NCI-H82 (cell line): ENCODE measurements at places on chromosomes 1 and 21.

DNA sequence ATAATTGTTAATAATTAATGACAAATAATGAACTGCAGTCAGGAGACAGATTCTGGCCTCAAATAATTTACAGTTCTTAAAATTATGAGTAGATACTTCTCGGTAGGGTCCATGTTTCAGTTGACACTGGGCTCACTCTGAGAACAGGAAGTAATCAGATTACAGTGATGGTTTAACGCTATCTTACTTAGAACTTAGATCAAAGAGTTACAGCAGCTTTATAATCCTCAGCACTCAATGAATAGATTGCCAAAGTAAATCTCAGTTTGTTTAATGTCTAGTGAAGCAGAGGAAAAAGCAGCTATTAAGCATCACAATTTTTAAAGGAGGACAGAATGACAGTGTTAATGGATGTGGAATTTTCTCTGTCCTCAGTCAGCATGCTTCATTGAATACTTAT, 79.6 kb downstream of the PDE4B start:
- peak; percentile 63 for DNase-seq

- peak; percentile 84 for DNase-seq
Measured at GRCh38 chr1:27395441-27396195, 3.2 kb downstream of the GPR3 start.

GRCh38 chr21:26850116-26850643, 5.0 kb upstream of the ADAMTS1 start:
- DNase-seq = peak; percentile 57

- no peak for DNase-seq
Measured at GRCh38 chr1:94272388-94272787, 35.0 kb upstream of the ARHGAP29 start.

- peak; percentile 70 for DNase-seq
Measured at GRCh38 chr1:8351693-8352470, 34.0 kb downstream of the SLC45A1 start.

DNA sequence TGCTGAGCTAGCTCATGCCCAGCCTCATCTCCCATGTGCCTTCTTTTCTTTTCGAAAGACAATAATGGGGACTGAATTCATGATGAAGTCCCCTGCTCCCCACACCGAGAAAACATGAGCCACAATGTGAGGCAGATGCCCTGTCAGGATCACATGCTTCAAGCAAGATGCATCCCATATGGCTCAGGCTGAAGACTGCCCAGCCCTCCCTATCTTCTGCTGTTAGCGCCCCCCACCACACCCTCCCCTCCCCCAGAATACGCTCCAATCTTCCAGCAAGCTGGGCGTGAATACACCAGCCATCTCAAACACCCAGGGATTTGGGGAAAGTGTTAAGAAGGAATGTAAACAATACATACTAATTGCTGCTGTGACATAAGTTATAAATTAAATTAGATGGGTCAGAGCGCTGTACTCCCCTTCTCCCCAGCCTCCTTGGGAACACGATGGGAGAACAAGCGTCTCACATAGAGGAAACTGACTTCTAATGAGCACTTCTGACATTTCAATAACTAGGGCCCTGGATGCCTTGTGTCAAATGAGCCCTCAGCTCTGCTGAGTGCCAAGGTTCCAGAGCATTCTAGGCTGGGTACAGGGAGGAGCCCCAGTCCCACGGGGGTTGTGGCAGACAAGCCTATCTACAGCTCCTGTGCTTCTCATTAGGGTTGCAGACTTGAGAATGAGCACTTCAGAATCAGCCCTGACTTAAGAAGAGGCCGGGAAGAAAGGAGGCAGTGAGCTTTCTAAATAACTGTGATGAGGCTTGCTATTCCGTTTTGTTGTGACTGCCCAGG, 55.6 kb downstream of the TNR start:
- peak; percentile 86 for DNase-seq

GRCh38 chr1:111101854-111102642, 37.8 kb downstream of the DRAM2 start:
- DNase-seq = no peak

GRCh38 chr21:42706765-42707164, 53.3 kb downstream of the PDE9A start:
- no peak for DNase-seq

DNA sequence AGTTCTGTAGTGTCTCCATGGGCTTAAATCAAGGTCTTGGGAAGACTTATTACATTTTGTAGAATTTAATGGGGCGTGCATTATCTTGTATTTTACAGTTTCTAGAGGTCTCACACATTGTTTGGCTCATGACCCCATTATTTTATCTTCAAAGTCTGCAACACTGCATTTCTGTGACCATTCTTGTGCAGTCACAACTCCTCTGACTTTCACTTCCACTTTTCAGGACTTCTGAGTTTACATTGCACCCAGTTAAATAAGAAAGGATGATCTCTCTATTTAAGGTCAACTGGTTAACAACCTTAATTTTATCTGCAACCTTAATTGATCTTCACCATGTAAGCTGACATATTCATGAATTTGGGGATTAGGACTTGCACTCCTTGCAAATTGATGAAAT, 1186.6 kb downstream of the MRPL39 start:
- no peak for DNase-seq

- no peak for DNase-seq
Measured at GRCh38 chr1:87980494-87980893, 651.8 kb downstream of the LMO4 start.

DNA sequence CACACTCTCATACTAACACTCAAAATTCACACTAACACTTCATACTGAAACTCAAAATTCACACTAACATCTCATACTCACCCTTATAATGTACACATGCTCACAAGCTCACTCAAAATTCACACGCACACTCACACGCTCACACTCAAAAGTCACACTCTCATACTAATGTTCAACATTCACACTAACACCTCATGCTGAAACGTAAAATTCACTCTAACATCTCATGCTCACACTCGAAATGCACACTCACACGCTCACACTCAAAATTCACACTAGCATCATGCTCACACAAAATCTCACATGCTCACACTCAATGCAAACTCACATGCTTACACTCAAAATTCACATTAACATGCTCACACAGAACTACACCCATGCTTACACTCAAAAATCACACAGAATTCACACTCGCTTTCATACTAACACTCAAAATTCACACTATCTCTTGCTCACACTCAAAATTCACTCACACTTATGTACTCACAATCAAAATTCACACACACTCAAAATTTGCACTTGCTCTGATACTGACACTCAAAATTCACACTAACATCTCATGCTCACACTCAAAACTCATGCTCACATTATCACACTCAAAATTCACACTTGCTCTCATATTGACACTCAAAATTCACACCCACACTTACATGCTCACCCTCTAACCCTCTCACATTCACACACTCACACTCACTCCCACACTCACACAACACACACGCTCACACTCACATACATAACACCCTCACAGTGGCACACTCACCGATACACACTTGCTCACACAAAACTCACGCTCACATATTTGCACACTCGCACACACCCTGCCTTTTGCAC, 264.4 kb upstream of the VAMP3 start:
- DNase-seq = no peak

GRCh38 chr21:16418226-16418625, 688.4 kb downstream of the USP25 start:
- DNase-seq = no peak

DNA sequence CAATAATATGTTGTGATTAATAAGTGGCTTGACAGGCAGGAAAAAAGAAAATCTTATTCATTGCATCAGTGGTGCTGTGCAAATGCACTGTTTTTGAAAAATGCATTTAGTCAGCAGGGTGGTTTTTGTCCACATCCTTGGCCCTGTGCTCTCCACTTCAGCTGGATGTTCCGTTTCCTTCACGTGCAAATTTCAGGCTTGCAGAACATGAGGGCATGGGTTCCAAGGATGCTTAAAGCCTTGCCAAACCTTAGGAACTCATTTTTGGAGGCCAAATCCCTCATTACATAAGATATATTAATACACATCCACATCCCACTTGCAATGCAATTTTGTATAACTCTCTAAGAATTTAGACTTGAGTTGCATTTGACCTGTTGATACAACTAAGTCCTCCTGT, 410.1 kb downstream of the PRDM2 start:
- DNase-seq = no peak

GRCh38 chr1:207284209-207284897, 37.1 kb upstream of the CD55 start:
- no peak for DNase-seq

DNA sequence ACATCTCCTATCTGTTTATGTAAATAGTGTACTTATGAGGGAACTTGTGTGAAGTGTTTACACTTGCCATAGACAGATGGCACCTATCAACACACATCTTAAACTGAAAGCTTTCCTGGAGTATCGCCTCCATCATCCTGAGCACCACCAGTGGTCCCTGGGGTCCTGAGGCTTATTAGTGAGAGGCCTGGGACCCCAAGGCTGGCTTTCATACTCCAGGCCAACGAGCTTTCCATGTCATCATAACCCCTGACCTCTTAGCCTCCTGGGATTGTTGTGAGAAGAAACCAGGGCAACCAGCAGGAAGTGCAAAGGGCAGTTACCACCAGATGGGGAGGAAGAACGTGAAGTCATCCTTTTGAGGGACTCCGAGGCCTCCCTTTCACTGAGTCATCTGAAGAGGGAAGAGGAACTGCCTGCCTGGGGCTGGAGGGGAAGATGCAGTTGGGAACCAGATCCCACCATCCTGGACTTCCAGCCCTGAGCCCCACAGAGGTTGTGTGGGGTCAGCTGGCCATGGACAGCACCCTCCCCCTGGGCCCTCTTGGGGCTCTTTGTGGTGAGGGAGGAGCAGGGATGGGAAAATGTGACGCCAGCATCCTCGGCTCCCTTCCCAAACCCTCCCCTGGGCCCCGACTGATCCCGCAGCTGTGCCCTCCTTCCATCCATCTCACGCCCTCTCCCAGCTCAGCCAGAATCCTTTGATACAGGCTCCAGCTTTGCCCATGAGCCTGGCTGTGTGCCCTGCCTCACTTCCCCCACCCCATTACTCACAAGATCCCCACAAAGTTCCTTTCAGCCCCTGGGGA, 5.8 kb downstream of the INKA2 start:
- no peak for DNase-seq

DNA sequence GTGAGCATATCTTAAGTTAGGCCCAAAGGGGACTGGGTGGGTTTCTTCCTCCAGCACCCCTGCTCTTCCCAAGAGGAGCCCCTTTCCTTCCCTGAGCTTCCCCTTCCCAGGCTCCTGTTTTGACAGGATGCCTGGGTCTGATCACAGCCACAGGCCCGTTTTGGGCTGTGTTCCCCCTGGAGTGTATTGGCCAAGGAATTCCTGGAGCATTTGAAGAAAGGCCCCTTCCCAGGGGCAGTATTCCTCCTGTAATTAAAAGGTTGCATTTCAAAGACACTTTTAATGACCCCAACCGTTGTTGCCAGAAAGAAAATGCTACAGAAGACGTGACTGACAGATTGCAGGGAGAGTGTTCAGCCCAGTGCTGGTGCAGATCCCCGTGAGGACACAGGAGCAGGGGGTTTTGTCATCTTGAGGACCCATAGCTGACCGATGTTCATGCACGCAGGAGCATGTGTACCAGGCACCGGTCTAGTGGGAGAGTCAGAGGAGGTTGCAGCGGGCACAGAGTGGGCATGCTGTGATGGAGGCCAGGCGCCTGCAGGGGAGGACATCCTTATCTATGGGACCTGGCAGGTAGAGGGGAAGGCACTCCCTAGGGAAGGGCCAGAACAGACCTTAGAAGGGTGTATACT, 19.3 kb upstream of the LBR start:
- no peak for DNase-seq

- no peak for DNase-seq
Measured at GRCh38 chr1:42081475-42081874, 71.7 kb upstream of the GUCA2B start.

DNA sequence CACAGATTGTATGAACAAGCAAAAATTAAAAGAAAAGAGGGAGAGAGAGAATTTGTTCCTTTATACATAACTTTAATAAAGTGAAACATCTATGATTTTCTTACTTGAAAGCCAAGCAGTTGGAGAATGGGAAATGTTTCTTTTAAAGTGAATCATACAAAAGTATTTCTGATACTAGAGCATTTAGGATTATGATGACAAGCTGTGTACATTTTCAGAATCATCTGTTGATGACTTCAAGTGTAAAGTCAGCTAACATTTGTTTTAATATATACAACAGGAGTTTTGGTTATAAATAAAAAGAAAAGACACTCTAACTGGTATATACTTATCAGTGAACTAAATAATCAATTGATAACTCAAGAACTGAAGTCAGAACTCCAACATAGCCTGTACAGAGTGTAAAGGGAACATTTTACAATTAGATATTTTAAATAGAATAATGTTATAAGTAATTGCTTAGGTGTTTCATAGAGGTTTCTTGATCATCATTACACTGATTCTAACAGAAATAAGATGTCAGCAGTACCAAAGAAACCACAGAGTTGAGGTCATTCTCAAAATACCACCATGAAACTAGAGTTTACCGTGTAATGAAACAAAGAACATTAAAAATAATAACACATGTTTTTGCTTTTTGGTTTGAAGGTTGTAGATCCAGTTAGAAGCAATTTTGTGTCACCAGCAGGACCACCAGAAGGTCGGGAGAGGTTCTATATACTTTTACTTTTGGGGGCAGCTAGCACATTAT, 103.4 kb downstream of the COL24A1 start:
- no peak for DNase-seq

DNA sequence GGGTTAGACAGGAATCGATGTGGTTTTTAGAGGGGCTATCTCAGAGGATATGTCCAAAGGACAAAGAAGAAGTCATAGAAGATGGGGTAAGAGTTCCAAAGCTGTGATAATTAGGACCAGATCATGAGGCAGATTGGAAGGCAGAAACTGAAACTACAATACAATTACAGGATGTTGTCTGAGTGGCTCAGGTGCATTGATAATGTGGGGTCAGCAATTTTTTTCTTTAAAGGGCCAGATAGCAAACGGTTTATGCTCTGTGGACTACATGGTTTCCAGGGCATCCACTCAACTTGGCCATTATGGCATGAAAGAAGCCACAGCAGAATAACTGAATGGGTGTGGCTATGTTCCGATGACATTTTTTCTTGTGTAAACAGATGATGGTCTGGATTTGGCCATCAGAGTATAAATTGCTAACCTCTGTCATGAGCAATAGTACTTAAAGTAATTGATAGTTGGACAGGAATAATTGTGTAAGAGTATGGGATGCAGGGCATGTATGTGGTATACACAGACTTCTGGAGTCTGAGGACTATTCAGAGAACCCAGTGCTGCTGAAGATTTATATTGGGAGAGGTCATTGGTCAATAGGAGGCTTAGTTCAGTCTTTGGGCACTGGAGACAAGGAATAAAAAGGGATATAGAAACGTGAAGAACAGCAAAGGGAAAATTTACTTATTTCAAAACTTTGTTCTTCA, 198.4 kb upstream of the ADGRL4 start:
- DNase-seq = no peak

- no peak for DNase-seq
Measured at GRCh38 chr21:37699024-37699775, 217.1 kb downstream of the KCNJ6 start.
